ENCODE measurements at places on chromosomes 2 and 18.

DNA sequence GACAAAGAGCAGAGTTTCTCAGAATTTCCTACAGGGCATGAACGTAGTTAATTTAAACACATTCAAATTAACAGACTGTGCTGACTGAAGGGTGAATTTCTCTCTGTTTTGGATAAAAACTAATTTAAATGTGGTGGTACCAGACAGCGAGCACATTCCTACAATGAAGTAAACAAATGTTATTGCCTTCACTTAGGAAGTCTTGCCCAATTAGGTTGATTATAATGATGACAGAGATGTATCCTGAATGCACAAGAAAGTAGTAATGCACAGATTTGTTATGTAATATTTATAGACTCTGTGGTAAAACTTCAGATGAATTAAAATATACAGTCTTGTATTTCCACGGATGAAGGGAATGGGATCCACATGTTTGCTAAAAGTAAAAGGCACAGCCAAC is 507.2 kb downstream of the EPHA4 start:
- DNase-seq: no peak

GRCh38 chr18:10022365-10022764 is 108.5 kb downstream of the VAPA start:
- no peak for DNase-seq

DNA sequence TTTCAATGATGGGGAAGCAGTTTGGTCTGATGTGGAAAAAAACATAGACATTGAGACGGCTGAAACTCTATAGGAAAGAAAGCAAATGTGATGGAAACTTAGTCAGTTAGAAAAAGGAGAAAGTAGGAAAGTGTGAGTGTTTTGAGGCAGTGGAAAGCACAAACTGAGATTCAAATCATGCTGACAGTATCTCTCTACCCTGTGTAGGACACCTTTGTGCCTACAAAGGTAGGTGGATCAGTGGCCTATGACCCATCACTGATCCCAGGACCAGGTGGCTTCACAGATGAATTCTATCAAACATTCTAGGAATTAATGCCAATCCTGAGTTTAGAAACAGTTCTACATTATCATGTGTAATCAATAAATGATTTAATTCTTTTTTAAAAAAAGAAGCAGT is 57.1 kb downstream of the CD226 start:
- DNase-seq: no peak

- DNase-seq: no peak
Measured at GRCh38 chr2:133271105-133271504, 297.2 kb downstream of the NCKAP5 start.

DNA sequence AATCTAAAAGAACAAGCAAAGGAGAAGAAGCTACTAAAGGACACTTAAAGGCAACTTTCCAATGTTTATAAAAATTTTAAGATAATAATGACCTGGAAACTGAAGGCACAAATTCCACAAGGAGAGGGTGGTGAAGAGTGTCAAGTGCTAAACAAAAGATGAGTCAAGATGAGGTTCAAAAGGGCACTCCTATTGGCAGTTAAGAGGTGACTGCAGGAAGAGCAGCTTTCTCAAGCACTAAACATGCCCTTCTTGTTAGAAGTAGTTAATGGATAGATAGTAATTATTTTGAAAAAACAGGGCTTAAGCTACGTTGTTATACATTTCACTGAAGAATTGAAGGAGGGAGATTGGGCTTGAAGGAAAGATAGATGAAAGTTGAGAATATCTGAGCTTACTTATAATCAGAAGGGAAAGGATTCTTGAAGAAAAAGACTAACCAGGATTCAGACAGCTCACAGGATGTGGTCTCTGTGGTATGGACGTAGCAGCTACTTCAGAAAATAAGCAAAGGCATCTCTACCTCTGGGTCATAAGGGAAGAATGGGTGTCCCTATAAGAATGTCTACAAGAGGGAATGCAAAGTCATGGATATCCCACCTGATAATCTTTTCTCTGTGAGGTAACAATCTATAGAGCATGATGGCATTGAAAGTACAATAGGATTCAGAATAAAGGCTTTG is 454.7 kb upstream of the SLC39A10 start:
- DNase-seq: no peak

- no peak for DNase-seq
Measured at GRCh38 chr2:41000906-41001305, 549.0 kb upstream of the SLC8A1 start.

DNA sequence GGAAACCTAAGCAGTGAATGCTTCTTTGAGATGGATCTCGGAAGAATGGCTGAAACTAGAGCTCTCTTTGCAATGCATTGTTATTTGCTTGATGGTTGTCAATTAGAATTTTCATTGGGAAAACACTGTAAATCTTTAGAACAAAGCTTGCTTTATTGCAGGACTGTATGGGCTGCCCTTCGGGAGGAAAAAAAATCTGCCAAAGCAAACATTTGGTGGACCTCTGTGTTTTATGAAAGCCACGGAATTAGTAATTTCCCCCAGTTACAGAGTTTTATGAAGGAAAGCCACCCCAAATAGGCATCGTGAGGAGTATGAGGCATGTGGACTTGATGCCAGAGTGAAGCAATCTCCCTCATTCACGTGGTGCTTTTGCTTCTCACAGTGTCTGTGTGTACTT is 33.5 kb downstream of the RHBDD1 start:
- DNase-seq: no peak

DNA sequence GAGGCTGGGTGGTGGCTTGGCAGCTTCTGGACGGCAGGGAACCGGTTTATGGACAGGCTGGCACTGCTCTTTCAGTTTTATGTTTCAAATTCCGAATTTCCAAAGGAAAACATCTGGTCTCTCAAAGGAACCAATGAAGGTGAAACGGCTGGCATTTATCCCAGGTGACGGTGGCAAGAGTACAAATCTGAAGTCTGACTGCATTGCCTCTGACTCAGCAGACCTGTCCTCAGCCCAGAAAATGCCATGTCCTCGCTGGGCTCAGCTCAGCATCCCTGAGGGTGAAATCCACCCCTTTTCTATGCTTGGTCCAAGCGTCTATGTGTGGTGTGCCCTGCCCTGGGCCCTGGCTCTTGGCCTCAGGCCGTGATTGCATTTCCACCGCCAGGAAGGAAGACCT is 38.1 kb downstream of the NAPG start:
- DNase-seq: no peak

DNA sequence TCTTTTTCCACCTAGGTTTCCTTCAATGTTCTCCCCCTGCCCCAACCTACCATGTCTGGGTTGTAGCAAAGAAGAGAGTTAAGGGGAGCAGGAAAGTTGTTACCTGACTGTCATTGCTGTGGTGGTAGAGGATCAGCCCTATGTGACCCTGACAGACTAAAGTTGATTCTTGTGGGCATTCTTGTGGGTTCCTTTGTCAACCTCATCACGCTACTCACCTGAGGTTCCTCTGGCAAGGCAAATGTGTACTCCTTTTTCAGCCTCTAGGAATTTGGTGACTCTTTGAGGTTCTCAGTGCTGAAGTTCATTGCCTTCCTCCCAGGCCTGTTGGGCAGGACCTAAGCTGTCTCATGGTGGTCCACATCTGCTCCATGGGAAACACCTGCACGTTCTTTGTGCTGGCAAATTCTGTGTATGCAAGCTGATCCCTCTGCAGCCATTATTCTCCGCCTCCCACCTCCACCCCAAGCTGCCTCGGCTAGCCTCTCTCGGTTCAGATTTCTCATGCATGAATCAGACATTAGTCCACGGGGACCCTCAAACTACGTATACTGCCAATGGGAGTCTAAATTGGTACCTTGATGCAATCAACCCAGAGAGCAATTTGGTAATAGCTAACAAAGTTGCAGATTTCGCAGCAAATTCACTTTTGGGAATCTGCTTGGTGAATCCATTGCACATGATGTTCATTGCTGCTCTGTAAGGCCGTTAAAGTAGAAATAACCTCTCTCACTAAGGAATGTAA is 1.5 kb upstream of the GMCL1 start:
- no peak for DNase-seq

DNA sequence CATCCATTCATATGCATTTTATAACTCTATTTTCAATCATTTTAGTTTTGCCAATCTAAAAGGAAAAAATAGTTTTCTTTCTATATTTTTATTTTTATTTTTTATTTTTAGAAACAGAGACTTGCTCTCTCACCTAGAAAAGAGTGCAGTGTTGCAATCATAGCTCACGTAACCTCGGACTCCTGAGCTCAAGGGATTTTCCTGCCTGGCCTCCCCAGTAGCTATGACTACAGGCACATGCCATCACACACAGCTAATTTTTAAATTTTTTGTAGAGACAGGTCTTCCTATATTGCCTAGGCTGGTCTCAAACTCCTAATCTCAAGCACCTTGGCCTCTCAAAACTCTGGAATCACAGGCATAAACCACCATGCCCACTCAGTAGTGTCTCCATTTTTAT is 125.5 kb upstream of the XIRP2 start:
- no peak for DNase-seq

DNA sequence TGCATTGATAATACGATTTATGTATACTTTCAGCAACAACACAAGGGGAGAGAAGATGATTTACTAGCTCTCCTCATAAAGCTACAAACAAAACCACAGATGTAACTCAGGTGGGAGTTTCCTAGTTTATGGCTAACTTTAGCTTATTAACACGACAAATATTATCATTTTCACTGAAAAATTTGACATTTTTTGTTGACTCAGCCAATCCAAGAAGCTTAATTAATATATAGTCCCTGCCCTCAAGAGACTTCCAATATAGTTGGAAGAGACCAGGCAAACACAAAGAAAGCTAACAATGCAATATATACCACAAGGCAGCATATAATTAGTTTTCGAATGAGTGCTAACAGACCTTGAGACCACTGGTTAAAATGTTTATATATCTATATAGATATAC is 775 bp downstream of the WDR12 start:
- DNase-seq: no peak

DNA sequence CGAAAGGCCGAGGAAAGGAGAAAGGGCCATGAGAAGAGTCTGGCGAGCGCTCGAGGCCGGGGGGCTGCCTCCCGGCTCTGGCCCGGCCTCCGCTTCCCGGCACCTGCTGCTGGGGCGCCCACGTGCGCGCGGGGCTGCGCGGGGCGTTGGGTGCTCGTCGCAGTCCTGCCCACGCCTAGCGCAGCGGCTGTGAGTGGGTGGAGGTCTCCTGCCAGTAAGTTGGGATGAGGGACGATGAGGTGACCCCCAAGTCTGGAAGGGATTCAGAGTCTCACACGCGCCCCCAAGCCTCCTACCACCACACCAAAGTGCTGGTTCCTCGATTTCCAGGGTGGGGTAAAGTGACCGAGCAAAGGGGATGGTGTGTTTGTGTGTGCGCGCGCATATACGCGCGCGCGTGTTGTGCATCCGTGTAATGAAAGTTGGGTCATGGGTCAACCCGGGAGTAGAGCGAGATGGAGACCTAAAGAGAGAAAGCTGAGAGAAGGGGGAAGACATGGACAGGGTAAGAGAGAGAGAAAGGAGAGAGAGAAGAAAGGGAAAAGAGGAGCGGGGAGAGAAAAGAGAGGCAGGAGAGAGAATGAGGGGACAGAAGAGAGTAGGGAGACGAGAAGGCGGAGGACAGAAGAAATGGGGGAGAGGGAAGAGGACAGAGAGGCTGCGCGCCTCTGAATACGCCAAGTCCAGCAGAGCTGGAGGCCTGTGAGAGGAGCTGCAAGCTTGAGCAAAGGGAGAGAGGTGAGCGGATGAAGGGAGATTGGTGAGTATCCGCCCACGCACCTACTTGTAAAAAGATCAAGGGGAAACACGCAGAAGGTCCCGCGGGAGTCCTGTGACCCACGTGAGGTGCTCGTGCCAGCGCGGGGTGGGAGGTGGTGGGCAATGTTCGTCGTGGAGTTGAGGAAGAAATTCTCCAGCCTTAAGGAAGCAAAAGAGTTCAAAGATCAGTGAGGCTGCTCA is 1.7 kb upstream of the NETO1 start:
- DNase-seq: no peak

GRCh38 chr18:25109484-25109883 is 242.5 kb downstream of the ZNF521 start:
- no peak for DNase-seq

GRCh38 chr2:167859676-167860075 is 387.7 kb downstream of the STK39 start:
- DNase-seq: no peak

GRCh38 chr18:78772360-78773302 is 207.0 kb upstream of the SALL3 start:
- no peak for DNase-seq

DNA sequence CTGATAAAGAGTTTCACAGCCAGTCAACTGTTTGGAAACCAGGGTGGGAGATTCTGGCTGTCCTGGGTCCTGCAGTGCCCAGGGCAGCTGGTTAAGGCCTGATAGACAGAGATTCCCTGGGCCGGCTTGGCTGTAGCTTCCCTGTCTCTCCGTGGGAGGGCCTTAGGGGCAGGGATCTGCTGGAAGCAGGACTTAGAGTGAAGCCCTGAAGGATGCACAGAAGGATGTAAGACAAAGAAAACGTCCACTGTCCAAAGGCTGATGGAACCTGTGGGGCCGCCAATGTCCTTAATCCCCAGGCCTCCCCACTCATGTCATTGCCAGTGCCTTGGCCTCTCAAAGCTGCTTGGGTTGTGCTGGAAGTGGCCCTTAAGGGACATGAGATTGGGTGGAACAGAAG is 33.0 kb downstream of the MROH2A start:
- DNase-seq: no peak

- no peak for DNase-seq
Measured at GRCh38 chr2:205273148-205273547, 409.2 kb upstream of the NRP2 start.

DNA sequence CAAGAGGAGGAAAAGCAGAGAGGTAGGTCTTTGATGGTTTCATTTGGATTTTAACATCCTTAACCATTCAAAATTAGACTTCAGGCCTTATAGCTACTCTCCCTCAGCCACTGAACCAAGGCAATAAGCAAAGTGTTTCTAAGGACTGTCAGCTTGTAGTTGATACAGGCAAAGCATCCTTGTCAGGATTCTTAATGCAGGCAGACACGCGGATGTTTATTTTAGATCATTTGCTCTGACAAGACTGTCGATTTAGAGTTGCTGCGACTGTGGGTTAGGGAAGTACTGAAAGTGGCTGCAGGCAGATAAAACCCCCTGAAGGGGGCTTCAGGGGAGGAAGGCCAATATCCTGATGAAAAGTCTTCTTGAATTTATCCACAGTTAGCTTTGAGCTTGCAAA is 46.6 kb downstream of the CDH20 start:
- no peak for DNase-seq

- DNase-seq: no peak
Measured at GRCh38 chr2:147231081-147231480, 613.7 kb upstream of the ACVR2A start.

All from thoracic aorta (tissue), 2 donors.